ENCODE measurements at places on chromosomes 4 and X.

DNA sequence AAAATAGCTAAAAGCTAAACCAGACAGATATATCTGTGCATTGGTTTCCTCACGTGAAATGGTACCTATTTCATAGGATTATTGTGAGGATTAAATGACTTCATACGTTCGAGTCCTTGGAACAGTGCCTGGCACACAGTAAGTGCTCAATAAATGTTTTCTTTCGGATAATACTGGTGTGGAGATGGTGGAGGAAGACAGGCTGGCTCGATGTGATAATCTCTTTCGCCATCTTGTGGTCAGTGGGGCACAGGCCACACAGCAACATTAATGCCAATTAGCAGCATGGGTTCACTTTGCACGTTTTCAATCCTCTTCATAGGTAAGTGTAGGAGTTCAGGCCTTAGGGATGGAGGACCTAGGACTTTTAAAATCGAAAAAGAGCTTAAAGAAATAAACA lies 9.3 kb downstream of the PAGE4 start:
- peak; percentile 11 for DNase-seq

DNA sequence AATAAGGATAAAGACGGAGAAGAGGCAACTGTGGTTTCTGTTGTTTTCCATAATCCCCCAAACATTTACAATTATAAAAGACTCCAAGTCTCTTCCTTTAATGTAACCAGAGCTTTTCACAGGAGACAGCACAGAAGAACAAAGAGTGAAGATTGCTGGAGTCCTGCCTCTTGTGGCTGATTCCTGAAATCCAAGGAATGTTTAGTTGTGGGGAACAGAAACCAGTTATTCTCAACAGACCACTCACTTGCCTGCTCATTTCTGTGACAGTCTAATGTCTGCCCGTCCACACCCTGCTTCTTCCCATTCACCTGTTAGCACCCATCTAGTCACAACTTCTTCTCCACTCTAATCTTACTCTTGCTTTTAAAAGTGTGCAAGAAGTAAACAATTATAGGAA lies 12.1 kb downstream of the TEX13B start:
- no peak for DNase-seq

DNA sequence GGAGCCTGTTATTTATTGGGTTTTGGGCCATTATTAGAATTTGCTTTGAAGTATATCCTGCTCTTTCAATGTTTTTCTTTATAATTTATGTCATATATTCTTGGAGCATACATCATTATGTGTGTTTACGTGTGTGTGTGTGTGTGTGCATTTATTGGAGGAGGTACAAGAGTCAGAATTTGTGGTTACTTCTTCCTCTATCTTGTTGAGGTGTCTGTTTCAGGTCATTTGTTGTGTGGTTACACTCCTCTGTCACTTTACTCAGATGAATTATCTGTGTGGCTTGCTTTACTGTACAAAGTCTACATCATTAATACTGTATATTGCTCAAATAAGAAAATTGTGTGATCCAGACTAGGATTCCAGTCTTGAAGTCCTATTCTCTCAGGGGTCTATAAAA lies 1957.4 kb upstream of the TENM3 start:
- DNase-seq: no peak

GRCh38 chr4:1246111-1246881 lies 2.6 kb downstream of the CTBP1 start:
- no peak for DNase-seq

- no peak for DNase-seq
These were observed 135.8 kb upstream of the ATP6AP2 start for GRCh38 chrX:40444798-40445496.

- DNase-seq: peak; percentile 28
These were observed 63.0 kb downstream of the ZNF732 start for GRCh38 chr4:242121-242848.

- no peak for DNase-seq
These were observed 46.1 kb upstream of the CTSO start for GRCh38 chr4:155999725-156000124.

DNA sequence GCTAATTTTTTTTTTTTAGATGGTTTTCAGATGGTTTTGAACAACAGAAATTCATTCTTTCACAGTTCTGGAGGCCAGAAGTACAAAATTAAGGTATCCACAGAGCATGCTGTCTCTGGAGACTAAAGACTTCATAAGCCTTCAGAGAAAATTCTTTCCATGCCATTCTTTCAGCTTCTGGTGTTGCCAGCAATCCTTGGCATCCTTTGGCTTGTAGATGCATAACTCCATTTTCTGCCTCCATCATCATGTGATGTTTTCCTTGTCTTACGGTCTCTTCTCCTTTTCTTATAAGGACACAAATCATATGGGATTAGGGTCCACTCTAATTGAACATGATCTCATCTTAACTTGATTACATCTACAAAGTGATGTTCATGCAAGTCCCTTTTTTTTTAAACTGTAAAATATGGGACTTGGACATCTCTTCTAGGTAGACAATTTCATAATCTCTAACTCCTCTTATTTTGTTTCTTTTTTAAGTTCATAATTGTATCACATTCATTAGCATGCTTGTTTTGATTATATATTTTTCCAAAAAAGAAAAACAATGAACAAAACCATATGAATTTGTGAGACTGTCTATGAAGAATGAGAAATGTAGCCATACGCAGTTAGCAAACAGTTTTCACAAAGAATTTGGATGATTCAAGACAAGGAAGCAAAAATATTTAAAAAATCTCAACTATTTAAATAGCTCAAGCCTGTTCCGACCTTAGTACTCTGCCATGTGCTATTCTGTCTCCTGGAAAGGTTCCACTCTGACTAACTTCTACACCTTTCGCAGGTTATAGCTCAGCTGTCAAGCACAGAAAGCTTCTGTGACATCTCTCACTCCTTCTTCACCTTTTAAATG lies 53.1 kb upstream of the GIMD1 start:
- no peak for DNase-seq

DNA sequence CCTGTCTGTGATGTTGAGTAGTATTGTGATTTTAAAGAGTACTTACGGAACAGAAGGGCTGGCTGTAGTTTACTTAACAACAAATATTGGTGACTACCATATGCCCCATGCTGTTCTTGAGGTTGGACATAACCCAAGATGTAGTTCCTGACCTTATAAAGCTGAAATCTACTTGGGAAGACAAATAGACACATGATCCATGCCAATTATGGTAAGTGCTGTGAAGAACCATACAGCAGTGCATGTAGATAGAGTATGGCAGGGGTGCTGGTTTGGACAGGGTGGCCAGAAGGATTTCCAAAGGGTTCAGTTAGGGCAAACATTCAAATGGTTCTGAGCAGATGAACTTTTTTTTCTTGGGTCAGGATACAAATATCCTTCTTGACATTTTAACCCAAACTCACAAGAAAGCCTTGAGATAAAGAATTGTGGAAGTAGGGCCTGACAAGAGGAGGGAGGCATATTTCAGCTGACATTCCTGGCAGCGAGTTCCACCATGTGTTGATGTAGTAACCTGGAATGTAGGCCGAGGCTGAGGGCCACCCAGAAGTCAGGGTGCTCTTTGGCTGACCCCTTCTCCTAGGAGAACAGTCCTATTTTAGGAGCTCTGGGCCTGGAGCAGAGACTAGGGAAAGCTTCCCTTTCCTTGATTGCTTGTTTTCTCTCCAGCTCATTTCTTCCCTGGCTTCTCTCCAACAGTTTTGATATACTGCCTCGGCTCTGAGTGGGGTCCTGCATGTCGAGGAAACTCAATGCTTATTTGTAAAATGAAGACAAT lies 74.2 kb downstream of the FREM3 start:
- no peak for DNase-seq

DNA sequence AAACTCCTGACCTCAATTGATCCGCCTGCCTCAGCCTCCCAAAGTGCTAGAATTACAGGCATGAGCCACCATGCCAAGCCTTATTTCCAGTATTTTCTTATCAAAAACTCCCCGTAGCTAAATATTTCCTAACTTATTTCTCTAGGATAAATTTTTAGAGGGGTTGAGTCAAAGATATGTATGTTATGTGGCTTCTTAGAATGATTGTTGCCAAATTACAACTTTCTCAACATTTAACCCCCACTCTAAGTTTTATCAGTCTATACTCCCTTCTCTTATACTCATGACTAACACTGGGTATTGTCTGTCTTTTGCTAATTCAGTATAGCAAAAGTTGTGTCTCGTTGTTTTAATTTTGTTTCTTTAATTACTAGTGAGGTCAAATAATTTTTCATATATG lies 187.7 kb upstream of the LNX1 start:
- DNase-seq: no peak

DNA sequence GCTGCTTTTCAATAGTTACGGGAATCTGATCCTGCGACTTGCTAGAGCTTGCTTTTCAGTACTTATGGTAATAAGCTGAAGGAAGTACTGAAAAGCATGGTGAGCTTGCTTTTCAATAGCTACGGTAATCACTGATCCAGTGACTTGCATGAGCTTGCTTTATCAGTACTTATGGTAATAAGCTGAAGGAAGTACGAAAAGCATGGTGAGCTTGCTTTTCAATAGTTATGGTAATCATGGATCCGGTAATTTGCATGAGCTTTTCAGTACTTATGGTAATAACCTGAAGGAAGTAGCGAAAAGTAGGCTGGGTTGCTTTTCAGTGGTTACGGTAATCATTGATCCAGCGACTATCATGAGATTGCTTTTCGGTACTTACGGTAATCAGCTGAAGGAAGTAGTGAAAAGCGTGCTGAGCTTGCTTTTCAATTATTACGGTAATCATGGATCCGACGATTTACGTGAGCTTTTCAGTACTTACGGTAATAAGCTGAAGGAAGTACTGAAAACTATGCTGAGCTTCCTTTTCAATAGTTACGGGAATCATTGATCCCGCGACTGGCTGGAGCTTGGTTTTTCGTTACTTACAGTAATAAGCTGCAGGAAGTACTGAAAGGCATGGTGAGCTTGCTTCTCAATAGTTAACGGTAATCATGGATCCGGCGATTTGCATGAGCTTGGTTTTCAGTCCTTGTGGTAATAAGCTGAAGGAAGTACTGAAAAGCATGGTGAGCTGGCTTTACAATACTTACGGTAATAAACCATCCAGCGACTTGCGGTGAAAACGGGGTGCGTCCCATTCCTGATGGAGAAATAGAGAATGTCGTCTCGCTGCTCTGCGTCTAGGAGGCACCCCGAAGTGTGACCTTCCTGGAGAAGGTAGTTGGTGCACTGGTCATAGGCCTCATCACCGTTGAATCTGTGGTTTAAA lies 6.5 kb downstream of the CRLF2 start:
- DNase-seq: peak; percentile 53

DNA sequence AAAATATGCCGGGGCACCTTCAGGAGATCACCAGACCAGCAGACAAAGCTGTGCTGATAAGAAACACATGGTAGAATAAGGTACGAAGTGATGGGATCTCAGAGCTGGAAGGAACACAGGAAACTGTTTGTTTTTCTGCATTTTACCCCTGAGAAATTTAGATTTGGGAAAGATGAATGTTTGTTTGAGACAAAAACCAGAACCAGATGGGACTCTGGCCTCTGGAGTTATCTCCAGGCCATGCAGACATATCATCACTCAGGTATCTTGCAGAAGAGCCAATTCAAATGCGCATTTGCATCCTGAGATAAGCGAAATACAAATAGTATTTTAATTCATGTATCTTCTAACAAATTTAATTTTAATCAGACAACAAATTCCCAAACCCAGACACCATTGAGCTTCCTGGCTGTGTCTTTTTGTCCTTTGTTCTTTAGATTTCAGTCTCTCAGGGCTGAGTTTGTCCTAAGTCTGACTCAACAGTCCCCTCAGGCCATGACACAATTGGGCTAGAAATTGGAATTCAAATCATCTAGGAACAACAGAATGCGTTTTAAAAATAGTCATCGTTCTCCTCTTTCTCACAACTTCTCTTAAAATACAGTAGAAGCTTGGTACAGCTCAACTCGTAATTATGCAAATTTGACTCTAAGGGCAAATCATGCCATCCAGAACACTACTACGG lies 159.0 kb downstream of the PACRGL start:
- no peak for DNase-seq

DNA sequence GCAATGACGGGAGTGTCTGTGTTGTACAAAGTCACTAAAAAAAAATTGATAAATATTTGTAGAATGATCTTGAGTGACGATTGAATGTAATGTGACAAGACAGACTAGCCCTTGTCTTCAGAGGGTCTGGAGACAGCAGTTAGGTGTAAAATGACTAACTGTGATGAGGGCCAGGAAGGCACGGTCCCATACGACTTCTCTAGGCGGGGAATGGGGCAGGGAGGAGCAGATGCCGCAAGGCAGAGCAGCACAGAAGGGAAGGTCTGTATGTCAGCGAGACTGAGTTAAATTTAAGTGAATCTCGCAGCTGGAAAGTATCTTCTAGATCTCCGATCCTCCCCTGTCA lies 405 bp downstream of the CENPE start:
- no peak for DNase-seq

- DNase-seq: peak; percentile 9
These were observed 5.4 kb upstream of the NEUROG2 start for GRCh38 chr4:112521123-112522023.

- no peak for DNase-seq
These were observed 102.8 kb downstream of the ITIH6 start for GRCh38 chrX:54695231-54695630.

- DNase-seq: no peak
These were observed 2320.1 kb downstream of the ARAP2 start for GRCh38 chr4:33924239-33924638.

DNA sequence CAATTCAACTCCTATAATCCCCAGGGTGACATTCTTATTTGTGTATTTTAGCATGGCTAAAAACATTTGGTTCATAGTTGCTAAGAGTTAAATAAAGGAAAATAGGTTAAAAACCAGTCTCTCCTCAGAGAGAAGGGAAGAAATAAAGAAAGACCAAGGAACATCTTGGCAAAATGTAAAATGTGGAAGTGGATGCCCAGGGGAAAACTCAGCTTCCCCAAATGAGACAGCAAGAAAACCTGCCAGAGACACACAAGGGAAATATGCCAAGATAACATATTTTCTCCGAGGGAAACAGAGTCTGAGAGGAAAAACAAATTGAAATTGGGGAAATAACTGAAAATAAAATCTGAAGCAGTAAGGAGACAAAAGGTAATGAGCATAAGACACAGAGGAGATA lies 1569.3 kb downstream of the PCDH18 start:
- no peak for DNase-seq

DNA sequence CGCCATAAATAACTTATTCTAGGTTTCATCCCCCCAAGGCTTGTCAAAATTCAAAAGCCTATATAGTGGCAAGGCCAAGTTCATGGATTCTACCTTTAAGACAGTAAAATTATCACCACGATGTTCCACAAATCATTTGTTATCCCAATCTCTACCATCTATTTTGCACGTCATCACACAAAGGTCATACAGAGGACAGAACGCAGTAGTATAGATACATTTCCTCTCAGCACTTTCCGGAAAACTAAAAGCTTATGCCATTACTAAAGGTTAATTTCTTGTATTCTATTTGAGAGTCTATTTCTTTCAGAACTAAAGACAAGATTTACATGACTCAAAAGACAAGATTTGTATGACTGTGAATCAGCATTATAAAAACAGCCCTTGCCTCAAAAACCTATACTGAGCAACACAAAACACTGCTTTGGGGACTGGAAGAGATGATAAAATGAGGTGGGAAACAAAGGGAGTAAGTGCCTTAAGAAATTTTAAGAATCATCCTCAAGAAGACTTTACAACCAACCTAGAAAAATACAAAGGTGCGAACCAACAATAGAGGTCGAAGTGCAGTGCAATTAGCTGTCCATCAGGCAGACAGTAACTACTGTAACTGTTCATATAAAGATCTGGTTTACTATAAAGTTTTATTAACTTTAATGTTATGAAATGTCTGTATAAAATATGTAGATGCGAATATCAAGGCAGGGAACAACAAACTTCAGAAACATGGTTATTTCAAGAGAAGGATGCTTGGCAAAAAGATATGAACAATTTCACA lies 7.6 kb downstream of the UBE2D3 start:
- no peak for DNase-seq

GRCh38 chr4:124955476-124955875 lies 242.9 kb upstream of the ANKRD50 start:
- DNase-seq: no peak

- DNase-seq: no peak
These were observed 5.3 kb upstream of the PAPSS1 start for GRCh38 chr4:107725281-107725859.
